ENCODE measurements at places on chromosomes 4 and X.

- H3K27ac ChIP-seq = no peak overlapping the region
- H3K4me3 ChIP-seq = no peak overlapping the region
- no peaks in the 10 kb centered on the region for H3K36me3 ChIP-seq
- H3K27me3 ChIP-seq = no peaks in the 10 kb centered on the region
Measured at GRCh38 chr4:9735515-9735914, 45.9 kb upstream of the DRD5 start.

DNA sequence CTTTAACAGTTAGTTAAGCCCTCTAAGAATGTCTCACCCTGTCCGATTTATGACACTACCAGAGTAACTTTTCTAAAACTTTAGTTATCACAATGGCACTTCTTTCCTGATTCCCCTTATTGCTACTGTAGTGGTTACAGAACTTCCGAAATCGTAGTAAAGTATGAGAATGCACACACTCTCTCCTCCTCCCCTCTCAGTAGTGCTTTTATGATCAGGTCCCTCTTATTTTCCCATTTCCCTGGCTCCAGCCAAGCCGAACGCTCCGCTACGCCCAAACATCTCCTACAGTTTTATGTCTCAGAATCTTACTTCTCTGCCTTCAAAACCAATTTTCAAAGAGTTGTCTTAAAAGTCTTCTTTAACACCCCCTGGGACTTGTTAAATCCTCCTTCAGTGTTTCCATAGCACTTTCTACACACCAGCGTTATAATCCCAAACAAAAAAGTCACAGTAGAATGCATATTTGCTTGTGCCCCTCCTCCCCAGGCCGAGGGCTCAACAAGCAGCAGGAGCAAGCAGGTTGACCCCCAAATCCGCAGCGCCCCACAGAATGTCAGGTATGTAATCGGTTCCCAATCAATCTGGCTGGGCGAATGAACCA, 671 bp downstream of the HPF1 start:
- peak overlapping the region; percentile 73 for H3K4me3 ChIP-seq
- no peaks in the 10 kb centered on the region for H3K27me3 ChIP-seq
- peaks cover 14% of the 10 kb centered on the region for H3K36me3 ChIP-seq
- H3K4me1 ChIP-seq = no peaks in the 10 kb centered on the region
- H3K27ac ChIP-seq = peak overlapping the region; percentile 51
- no peak for DNase-seq

GRCh38 chrX:65994519-65995506, 45.1 kb downstream of the VSIG4 start:
- no peaks in the 10 kb centered on the region for H3K4me1 ChIP-seq
- H3K4me3 ChIP-seq = no peak overlapping the region
- no peak overlapping the region for H3K27ac ChIP-seq
- H3K27me3 ChIP-seq = no peaks in the 10 kb centered on the region
- no peak for DNase-seq

DNA sequence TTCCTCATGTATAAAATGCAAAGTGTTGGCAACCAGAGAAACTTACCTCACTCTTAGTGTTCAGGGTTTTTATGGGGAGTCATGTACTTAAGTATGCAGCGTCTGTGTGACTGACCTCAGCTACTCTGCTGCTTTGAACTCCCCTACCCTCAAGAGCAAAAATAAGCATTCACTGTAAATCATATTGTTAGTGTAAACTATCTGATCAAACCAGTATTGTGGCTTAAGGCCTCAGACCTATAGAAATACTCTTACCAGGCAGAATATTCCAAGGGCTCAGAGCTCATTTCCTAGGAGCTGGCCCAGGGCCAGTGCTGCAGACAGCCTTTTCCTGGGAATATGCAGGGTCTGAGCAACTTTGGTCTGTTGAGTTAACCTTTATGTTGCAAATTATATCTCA, 453.1 kb downstream of the CCSER1 start:
- H3K4me1 ChIP-seq = no peaks in the 10 kb centered on the region
- no peak overlapping the region for H3K4me3 ChIP-seq
- DNase-seq = no peak
- no peaks in the 10 kb centered on the region for H3K36me3 ChIP-seq
- no peaks in the 10 kb centered on the region for H3K27me3 ChIP-seq
- no peak overlapping the region for H3K27ac ChIP-seq

DNA sequence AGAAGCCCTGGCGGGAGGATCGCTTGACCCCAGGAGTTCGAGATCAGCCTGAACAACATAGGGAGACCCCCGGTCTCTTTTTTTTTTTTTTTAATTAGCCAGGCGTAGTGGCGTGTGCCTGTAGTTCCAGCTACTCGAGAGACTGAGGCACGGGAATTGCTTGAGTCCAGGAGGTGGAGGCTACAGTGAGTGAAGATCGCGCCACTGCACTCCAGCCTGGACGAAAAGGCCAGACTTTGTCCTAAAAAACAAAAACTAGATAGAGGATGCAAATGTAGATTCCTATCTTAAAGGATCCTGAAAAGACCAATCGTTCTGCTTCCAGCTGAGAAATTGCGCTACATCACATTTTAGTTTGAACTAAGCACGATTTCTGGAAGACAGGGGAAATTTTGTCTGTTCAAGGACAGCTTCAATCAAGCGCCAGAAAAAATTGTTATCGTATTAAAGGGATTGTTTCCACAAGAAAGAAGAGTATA, 627 bp upstream of the HSD17B11 start:
- H3K4me1 ChIP-seq = no peaks in the 10 kb centered on the region
- DNase-seq = no peak
- H3K27ac ChIP-seq = peak overlapping the region; percentile 87
- H3K36me3 ChIP-seq = no peaks in the 10 kb centered on the region
- peak overlapping the region; percentile 52 for H3K4me3 ChIP-seq

- no peaks in the 10 kb centered on the region for H3K27me3 ChIP-seq
- H3K27ac ChIP-seq = no peak overlapping the region
- H3K4me3 ChIP-seq = no peak overlapping the region
- no peaks in the 10 kb centered on the region for H3K36me3 ChIP-seq
- no peak for DNase-seq
Measured at GRCh38 chrX:68175562-68175961, 257.7 kb downstream of the OPHN1 start.

Measured in right atrium auricular region (tissue), 2 donors.